ENCODE measurements at places on chromosomes 7 and 10.

DNA sequence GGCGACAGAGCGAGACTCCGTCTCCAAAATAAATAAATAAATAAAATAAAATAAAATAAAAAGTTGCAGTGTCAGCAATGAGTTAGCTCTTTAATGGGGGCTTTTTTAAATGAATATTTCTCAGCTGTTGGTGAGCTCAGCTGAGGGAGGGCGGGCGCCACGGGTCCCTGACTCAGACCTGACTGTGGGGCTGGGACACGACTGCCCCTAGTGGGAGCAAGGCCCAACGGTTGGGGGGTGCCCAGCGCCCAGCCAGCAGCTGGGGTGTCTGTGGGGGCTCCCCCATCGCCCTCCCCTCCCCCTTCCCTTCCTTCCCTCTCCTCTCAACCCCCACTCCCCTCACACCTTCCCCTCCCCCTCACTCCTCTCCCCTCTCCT is 46.6 kb downstream of the PWWP2B start:
- DNase-seq: no peak

DNA sequence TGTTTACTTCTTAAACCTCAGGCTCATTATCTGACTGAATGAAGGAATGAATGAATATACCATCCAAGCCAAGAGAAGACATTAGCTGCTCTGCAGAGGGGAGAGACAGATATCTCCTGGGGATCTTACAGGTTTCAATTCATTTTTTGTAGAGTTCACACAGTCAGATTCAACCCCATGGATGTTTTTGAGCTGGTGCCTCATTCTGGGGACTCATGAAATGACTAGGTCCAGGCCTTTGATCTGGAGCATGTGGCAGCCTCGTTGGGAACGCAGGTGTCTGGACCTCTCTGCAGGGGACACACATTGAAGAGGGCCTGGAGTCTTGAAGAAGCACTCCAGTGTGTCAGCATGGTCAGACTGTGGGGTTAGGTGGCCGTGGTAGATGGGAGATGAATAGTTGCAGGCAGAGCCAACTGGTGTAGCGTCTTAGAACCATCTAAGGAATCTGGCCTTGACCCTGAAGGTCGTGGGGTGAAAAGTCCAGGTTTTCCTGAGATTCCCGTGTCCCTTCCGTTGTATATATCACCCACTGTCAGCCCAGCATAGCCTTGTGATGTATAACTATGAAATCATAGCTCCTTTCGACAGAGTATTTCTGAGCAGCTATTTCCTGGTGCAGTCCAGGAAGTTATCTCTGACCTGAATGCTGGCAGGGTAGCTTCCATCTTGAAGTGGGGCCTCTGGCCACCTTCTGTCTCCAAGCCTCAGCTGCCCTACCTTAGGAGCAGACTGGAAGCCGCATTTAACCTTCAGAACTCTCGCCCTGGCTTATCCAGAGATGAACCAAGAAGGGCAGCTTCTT is 22.3 kb downstream of the BTBD16 start:
- no peak for DNase-seq

DNA sequence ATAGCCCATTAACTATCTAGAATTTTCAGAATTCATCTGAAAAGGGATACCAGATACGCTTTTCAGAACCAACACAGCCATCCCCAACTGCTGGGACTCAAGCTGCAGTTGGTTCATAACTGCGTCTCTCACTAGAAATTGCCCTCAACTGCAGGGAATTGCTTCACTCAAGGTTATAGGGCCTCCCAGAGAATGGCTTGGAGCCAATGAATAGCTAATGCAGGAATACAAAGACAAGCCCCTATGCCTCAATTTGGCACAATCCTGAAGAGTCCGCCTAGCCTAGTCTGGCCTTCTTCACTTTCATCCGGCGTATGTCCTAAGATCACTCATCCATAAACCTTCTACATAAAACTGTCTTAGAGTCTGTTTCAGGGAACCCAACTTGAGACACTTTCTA is 164.0 kb downstream of the SKAP2 start:
- no peak for DNase-seq

DNA sequence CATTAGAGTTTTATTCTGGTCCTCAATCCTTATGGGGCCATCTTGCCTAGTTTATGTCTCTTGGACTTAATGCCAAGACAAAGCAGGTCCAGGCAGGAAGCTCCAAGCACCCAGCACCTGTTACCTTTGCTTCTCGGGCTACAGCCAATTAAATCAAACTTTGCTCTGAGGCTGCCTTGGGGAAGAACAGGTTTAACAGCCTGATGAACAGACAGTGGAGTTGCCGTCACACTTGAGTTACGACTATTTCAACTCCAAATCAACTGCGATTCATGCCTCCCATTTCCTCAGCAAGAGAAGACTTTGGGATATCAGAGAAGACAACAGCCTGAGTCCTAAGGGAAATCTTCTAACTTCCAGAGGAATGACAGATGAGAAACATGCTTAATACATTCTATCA is 62.2 kb downstream of the XPNPEP1 start:
- no peak for DNase-seq

- peak; percentile 31 for DNase-seq
These were observed 224.3 kb downstream of the MDFIC start for GRCh38 chr7:115146148-115146547.

DNA sequence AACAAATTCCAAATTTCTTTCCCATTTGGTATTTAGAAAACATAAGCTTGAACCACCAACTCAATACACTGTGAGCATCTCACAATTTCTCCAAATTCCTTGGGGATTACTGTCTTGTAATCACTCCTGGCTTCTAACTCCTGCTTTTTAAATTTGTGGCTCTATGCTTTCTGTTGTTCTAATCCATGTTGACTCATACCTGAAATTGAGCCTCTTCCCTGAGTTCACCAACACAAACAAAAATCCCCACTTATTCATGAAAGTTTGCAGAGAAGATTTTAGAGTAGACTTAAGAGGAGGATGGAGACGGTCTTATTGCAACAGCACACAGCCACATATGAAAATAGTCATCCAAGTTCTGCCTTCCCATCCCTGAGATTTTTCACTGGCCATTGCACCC is 252.5 kb downstream of the PTEN start:
- no peak for DNase-seq

- DNase-seq: peak; percentile 8
These were observed 524 bp upstream of the PRXL2A start for GRCh38 chr10:80407812-80408241.
